ENCODE measurements at places on chromosomes 6 and 20.

- DNase-seq = no peak
Measured at GRCh38 chr20:20457392-20458126, 89.7 kb downstream of the INSM1 start.

DNA sequence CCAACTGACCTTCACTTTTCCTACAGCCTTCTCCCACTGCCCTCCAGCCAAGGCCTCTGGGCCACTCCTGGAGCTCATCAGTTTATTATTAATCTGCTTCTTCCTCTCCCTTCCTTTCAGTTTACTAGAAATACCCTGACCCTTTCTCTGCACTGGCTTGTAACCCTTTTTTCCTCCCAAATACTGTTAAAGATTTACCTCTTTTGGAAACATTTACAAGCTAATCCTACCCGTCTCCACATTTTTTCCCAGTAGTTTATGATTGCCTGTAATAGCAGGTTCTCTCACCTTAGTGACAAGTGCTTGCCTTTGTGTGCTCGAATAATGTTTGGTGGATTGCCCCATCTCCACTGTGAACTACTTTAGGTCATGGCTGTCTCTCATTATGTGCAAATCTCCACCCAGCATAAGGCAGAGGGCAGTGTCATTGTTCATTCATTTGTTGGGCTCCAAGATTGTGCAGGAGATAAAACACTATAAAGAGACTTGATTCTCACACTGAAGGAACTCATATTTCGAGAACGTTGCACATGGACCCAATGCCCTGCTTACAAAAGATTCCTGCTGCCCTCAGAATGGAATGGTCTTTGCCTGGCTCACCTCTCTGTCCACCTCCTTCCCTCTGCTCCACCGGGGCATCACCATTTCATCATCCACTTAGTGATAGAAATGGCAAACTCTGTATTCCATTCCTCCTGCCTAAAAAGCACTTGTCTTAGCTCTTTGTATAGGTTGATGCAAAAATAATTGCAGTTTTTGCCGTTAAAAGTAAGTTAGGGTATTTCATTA lies 491.1 kb downstream of the UTRN start:
- DNase-seq = no peak

GRCh38 chr6:28408076-28408802 lies 8.7 kb upstream of the ZSCAN12 start:
- peak; percentile 43 for DNase-seq

DNA sequence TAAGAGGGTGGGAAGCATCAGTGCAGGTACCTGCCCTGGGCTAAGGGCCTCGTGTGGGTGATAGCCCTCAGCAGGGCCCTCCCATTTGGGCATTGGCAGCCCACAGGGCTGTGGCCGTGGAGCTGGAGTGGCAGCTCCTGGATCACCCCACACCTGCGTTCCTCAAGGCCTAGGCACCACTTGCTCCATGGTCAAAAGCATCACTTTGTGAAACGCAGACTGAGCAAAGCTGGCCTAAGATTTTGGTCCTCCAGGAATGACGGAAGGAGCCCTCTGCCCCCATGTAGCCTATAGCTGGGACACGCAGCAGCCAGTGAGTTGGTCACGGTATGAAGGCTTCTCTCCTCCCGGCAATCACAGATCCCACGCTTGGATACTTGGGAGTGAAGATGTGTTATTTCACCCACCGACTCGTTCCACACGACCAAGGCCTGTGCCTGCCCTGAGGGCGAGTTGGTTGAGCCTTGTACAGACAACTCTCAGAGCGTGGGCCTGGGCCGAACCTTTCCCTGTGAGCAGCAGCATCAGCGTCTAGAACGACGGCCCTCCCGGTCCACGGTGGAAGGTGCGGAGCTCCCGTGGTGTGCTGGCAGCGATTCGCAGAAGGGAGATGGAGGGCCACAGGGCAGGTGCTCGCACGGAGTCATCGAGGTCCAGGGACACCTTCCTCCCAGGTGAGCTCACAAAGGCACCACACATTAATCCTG lies 39.7 kb downstream of the THBS2 start:
- DNase-seq = no peak

GRCh38 chr6:96014846-96015517 lies 792 bp upstream of the FUT9 start:
- DNase-seq = no peak

GRCh38 chr6:122265755-122266154 lies 133.7 kb upstream of the HSF2 start:
- no peak for DNase-seq

Measured in OCI-M1 (cell line).